ENCODE measurements at places on chromosomes 2 and 18. TPM values are rescaled to one million over a fixed set of nuclear protein-coding genes. Genes with fewer than 3 reads are reported as not detected.

The NYAP2 gene
- total RNA-seq = not detected

The SNTG2 gene
- total RNA-seq = not detected

The NDC80 gene
- total RNA-seq = 10.9 TPM

The FOXI3 gene
- total RNA-seq = 0.06 TPM

The KIAA1328 gene
- 1.7 TPM for total RNA-seq

The VSNL1 gene
- not detected for total RNA-seq

The ANKRD29 gene
- total RNA-seq = 13.8 TPM

The IL18R1 gene
- total RNA-seq = 1.0 TPM

The EMILIN1 gene
- total RNA-seq = 0.56 TPM

The GALM gene
- 13.5 TPM for total RNA-seq

The CNGA3 gene
- total RNA-seq = 0.02 TPM

The DYNAP gene
- not detected for total RNA-seq

The TDRD15 gene
- total RNA-seq = not detected

The TMEM178A gene
- total RNA-seq = 0.10 TPM

The ANKRD53 gene
- total RNA-seq = 0.09 TPM

The SKA1 gene
- 11.3 TPM for total RNA-seq

The SUMO1 gene
- 171 TPM for total RNA-seq

The KCNJ3 gene
- total RNA-seq = not detected

The FOXD4L1 gene
- 0.35 TPM for total RNA-seq

The RAPGEF4 gene
- total RNA-seq = 0.19 TPM

The SERPINB13 gene
- total RNA-seq = not detected

The TRAK2 gene
- total RNA-seq = 16.5 TPM

The ESPNL gene
- 0.07 TPM for total RNA-seq

The DES gene
- 0.27 TPM for total RNA-seq

The DHRS9 gene
- total RNA-seq = 3.3 TPM

The CFC1 gene
- total RNA-seq = 0.11 TPM

The C2orf78 gene
- total RNA-seq = not detected

The TUBA4B gene
- 0.10 TPM for total RNA-seq

The KCNF1 gene
- total RNA-seq = 29.8 TPM
